Caki2 (cell line): ENCODE measurements at places on chromosomes 6 and 20. TPM values are rescaled to one million over a fixed set of nuclear protein-coding genes. Genes with fewer than 3 reads are reported as not detected.
A peak's percentile ranks its signal among the peaks of the same experiment; 100 is the strongest.

DNA sequence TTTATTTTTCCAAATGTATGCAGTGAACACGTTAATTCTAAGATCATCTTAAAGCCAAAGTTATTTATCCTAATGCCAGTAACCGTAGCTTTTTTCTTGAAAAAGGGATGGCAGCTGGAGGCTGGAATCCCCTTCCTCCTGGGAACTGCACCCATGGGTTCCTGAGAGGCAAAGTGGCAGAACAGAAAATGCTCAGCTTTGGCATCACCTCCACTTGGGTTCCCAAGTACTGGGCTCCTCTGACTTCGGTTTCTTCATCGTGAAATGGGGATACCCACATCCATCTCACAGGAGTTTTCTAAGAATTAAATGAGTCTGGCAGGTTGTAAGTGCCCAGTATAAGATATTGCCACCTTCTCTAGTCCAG, 6.2 kb upstream of the DDX43 start:
- DNase-seq, result no peak

GRCh38 chr6:156778454-156779205, 1.5 kb downstream of the ARID1B start:
- peak; percentile 67 for DNase-seq

- DNase-seq, result peak; percentile 45
Measured at GRCh38 chr20:44910690-44911262, 916 bp downstream of the PABPC1L start.

DNA sequence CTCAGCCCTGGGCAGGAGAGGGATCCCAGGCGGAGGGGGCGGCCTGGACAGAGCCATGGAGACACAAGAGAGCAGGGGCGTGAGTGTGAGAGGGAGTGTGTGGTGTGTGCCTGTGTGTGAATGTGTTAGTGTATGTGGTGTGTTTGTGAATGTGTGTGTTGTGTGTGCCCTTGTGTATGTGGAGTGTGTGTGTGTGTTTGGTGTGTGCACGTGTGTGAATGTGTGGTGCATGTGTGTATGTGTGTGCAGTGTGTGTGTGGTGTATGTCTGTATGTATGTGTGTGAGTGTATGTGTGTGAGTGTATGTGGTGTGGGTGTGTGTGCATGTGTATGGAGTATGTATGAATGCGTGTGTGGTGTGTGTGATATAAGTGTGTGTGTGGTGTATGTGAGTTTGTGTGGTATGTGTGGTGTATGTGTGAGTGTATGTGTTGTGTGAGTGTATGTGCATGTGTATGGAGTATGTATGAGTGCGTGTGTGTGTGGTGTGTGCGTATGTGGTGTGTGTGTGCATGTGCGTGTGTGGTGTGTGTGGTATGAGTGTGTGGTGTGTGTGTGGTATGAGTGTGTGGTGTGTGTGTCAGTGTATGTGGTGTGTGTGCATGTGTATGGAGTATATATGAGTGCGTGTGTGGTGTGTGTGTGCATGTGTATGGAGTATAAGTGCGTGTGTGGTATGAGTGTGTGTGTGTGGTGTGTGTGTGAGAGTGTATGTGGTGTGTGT, 175.2 kb upstream of the AFDN start:
- no peak for DNase-seq

- peak; percentile 31 for DNase-seq
Measured at GRCh38 chr6:150025201-150025917, at the start of gene RAET1L. Gene RAET1L (minus strand): TSS chr6:150025532. CDS start chr6:150025471, 61 bp downstream.

DNA sequence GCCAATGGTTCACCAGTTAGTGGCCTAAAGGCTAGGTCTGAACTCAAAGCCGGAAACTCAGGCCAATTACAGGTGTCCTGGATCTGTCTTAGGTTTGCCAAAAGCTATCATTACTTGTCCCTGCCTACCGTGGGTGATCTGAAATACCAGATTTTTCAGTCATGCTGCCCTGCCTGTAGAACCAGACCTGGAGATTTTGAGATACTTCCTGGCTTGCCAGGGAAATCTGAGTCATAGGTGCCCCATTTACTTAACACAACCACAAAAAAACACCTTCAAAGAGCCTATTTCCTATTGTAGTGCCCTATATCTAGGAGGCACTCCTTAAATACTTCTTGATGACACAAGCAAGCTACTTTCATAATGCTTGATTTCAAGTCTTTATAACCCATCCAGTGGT, 13.9 kb upstream of the RANBP9 start:
- DNase-seq, result peak; percentile 37

GRCh38 chr6:56787209-56787608, 144.5 kb upstream of the DST start:
- DNase-seq, result no peak

GRCh38 chr20:61659246-61659993, 406.3 kb downstream of the TAF4 start:
- DNase-seq, result no peak

- DNase-seq, result no peak
Measured at GRCh38 chr20:23639490-23639958, 1.8 kb upstream of the CST3 start.

- DNase-seq, result no peak
Measured at GRCh38 chr6:110181131-110182030, 1.2 kb downstream of the CDC40 start.

DNA sequence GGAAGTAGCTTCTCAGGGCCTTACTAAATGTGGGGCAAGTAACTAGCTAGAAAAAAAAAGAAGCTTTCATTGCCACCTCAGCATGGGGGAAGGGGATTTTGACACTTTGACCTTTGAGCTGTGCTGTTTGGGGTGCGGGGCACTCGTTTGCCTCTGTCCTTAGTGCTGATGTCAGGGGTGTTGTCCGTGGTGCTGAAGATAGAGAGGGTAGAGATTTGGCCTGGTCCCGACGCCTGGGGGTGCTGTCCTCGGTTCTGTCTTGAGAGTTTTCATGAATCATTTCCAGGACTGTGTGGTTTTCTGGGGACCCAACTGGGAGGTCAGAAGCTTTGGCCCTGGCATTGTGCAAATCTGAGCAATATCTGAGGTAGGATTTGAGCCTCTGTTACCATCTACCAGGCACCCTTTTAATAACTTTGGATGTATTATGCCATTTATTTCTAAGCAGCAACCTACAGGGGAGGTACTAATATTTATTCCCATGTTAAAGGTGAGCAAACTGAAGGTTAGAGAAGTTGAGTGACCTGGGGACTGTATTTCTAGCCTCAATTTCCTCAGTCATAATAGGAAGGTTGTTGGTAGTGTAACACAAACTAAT, 78.0 kb downstream of the DLGAP4 start:
- DNase-seq, result peak; percentile 63

The MAP7 gene
- 12.9 and 14.8 TPM in 2 replicates for total RNA-seq

The POLH gene
- 23.5 and 39.0 TPM in 2 replicates for total RNA-seq

The SGK2 gene
- 40.6 and 45.5 TPM in 2 replicates for total RNA-seq

The EYS gene
- total RNA-seq, result not detected in 2 replicates

The ZNF391 gene
- 0.06 and 4.0 TPM in 2 replicates for total RNA-seq

The LAMA5 gene
- 59.3 and 63.3 TPM in 2 replicates for total RNA-seq
